ENCODE measurements at places on chromosomes 7 and 10.

DNA sequence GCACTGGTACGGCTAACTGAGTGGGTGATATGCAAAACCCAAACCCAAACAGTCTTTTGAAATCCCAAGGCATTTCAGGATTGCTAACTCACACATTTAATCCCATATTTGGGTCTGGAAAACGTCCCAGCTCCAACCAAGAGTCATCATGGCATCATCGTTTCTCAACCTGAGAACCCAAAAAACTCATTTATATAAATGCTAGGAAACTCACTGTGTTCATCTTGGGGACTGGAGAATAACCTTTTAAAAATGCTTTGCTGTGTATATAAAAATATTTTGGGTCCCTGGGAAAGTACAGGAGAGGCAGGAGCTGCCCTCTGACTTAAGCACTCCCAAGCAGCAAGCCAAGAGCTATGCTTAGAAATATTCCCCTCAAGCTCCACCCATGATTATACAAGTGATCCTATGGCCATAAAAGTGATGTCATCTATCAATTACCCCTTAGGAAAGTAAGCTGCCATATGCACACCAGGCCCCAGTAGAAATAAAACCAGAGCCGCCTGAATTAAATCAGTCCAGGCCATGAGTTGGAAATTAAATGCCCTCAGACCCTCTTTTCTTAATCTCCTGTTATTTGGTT lies 352.1 kb downstream of the FRMD4A start:
- DNase-seq = peak; percentile 31

- DNase-seq = no peak
Observed at GRCh38 chr10:80260295-80261243, 28.9 kb downstream of the MAT1A start.

DNA sequence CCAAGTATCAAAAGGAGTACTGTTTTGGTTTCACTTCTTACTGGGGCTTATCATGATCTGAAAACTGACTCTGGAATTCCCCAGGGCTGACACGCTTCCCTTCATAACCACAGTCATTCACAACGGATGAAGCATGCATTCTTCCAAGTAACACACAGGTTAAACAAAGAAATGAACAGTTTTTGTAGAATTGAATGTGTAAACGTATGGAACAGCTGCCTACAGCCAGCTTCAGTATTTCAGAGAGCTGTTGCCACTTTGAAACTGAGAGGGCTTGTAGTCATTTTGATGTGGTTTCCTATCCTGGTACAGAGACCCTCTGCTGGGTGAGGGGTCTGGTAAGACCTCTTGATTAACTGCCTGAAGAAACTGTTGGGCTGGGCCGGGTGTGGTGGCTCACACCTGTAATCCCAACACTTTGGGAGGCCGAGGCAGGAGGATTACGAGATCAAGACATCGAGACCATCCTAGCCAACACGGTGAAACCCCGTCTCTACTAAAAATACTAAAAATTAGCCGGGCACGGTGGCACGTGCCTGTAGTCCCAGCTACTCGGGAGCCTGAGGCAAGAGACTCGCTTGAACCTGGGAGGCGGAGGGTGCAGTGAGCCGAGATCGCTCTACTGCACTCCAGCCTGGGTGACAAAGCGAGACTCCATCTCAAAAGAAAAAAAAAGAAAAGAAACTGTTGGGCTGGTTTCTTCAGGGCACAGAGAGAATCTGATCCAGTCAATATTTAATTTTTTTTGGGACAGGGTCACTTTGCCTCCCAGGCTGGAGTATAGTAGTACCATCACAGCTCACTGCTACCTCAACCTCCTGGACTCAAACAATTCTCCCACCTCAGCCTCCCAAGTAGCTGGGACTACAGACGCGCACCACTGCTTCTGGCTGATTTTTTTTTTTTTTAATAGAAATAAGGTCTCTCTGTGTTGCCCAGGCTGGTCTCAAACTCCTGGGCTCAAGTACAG lies 4.7 kb downstream of the NFE2L3 start:
- DNase-seq = no peak

- peak; percentile 78 for DNase-seq
Observed at GRCh38 chr10:3068201-3068967, 1.0 kb downstream of the PFKP start.

DNA sequence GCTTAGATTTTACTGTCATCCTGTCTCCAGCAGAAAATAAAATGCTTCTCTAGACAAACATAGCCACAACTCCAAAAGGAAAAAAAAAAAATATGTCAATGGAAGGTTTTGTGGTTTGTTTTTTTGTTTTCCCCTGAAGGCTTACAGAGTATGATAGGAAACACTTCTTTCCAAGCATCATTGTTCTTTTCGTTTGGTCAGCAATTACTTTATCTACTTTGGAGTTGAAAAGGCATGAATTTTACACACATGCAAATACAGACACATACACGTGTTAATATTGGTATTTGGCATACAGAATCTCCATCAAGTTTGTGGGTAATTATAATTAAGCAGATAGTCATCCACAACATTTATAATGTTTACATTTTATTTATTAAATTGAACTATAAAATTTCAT lies 496.9 kb upstream of the MBL2 start:
- no peak for DNase-seq

DNA sequence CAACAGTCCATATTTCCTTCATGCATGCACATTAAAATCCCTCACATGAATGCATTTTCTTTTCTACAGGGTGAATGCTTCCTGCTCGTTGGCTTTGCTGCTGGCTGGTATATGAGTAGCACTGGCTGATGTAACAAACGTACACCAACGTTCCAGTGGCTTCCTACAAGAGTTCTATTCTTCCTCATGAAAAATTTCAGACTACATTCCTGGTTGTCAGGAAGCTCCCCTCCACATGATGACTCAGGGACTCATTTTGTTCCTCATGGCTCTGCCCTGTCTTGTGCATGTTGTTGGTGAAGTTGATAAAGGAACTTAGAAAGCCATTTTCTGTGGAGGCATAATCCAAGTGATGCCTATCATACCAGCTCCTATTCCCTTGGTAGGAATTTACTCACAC lies 470.7 kb upstream of the KLF6 start:
- no peak for DNase-seq

- no peak for DNase-seq
Observed at GRCh38 chr7:51158742-51159445, 157.7 kb downstream of the COBL start.

GRCh38 chr10:44862006-44862751 lies 49.0 kb upstream of the TMEM72 start:
- peak; percentile 20 for DNase-seq

- peak; percentile 65 for DNase-seq
Observed at GRCh38 chr10:114821915-114822443, 399 bp downstream of the FHIP2A start.

DNA sequence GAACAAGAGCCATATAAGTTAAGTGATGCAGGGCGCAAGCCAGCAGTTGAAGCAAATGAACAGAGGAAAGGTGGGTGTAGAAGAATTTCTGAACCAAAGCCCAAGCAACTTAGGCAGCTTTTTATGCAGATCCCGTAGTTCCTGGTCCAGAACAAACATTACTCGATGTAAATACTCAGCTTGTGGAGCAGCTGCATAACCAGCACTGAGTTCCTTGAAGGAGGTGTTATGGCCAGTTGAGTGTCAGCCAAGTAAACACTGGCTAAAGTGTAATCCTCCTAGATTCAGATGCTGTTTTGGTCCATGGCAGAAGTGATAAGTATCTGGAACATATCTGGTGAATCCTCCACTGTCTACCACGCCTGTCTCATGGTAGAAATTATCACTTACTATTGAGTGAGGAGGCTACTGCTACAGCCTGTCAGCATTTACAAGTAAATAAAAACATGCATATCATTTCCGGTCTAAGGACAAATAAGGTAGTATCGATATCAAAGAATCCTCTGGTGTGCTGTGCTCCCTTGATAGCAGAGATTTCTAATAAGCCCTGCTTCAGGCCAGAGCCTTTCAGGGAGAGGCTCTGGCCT lies 213.9 kb downstream of the DYNC1I1 start:
- no peak for DNase-seq

DNA sequence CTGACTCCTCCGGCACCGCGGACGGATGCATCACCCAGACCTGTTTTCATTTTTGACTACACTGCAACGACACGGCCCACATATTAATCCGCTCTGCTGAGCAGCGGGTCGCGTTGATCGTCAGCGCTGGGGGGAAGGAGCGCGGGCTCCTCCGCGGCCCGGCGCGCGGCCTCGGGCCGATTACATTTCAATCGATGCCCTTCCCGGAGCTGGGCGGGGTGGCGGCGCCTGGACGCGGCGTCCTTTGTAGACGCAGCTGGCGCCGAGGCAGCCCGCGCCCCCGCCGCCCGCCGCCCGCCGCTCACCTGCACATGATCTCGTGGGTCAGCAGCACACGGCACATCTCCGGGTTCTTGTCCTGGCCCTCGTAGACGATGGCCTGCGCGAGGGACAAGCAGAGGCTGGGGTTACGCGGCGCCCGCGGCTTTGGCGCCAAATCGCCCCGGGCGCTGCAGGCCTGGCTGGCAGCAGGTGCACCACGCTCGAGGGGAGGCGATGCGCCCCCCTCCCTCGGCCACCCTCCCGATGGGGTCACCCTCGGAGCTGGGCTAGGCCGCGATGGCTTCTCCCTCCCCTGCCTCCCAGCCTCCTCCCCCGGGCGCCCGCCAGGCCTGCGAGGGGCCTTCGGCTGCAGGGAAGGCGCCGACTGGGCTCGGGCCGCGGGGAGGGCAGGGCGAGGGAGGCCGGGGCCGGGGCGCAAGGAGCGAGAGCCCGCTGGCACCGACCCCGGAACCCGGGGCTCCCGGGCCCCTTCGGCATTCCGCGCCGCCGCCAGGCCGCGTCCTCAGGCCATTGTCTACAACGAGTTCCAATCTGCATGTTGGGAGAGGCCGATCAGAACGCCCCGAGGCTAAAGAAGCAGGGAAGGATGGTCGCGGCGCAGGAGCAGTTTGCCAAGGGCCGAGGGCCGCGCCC lies 5.2 kb downstream of the EBF3 start:
- DNase-seq = peak; percentile 58

DNA sequence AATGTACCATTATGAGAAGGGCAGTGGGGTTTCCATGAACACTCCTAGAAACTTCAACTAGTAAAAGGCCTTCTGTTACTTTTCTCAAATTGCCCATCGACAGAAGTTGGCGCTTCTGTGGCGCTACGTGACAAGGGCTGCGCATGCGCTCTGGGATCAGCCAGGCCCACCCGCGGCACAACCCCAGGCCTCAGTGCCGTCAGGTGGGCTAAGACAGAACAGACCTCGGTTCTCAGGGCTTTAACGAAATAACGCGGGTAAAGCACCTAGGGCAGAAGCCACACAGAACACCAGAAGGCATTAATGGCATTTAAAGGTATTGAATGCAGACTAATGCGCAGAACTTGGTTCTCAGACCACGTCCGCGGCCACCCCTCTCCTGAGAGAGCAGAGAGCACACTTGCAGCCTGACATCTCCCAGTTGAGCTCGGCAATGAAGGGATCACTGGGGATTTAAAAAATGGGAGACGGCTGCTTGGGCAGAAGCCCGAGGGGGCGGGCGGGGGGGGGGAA lies 67.6 kb upstream of the CTNNA3 start:
- peak; percentile 88 for DNase-seq

DNA sequence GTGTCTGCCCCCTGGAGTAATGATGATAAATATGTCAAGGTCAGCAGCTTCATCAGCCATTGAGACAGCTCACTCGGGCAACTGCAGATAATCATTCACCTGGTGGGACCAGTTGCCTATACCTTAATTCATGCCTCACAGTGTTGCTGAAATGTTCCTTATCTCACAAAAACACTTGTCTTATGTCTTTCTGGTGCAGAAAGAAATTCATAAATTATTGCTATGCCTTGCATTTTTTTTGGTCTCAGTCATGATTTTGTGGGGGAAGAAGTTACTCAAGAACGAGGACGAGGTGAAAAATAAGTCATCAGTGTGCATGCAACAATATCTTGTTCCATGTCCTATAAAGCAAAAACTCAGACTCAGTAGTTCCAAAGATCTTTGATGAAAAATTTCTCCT lies 16.0 kb downstream of the TRIL start:
- DNase-seq = no peak

All from right hindlimb (tissue), 1 donor.